ENCODE measurements at places on chromosomes 7 and 10.
A peak's percentile ranks its signal among the peaks of the same experiment; 100 is the strongest.

DNA sequence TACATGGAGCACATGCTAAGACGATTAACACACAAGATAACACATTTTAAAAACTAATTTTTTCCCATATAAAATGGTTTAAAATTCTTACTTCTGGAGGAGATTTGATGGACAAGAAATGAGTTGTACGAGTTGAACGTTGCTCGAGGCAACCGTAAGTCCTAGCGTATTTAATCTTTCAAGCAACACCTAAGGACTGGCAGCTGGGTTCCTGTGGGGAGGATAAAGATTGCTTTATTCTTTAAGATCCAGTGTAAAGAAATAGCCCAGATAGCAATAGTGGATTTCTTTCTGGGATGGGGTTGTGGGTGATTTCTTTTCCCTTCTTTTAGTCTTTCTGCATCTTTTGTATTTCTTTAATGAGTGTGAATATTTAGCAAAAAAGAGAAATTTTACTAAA is 9.8 kb downstream of the TBXAS1 start:
- DNase-seq, result no peak

- DNase-seq, result no peak
Measured at GRCh38 chr10:64044098-64044497, 522.9 kb downstream of the REEP3 start.

GRCh38 chr7:94612253-94612652 is 43.7 kb downstream of the SGCE start:
- DNase-seq, result no peak

GRCh38 chr10:91925022-91925320 is 1.4 kb downstream of the BTAF1 start:
- no peak for DNase-seq

DNA sequence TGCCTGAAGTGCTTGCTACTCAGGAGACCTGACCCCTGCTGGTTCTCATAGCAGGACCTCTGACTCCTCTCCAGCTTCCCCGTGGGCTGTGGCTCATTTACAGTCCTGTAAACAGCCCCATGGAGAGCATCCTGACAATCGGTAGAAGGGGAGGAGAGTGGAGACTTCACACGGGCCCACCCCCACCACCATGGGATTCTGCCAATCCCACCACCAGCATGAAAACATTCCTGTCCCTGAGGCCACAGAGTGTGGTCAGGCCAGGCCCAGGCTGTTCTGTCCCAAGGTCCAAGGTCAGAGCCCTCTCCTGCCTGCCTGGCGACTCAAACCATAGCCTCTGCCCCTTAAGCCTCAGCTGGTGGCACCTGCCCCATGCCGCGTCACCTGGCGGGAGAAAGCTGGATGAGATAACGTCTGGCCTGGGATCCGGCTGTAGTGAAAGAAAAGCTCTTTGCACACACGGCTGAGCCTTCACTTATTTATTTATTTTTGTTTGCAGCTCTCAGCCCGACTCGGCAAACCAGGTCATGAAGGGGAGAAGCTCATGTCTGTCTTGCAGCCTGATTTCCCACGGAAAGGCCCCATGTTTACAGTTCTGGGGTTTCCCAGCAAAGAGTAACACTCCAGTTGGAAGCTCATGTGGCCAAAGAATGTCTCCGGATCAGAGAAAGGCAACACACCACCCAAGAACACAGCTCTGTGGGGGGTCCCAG is 293.6 kb upstream of the ZMIZ1 start:
- no peak for DNase-seq

DNA sequence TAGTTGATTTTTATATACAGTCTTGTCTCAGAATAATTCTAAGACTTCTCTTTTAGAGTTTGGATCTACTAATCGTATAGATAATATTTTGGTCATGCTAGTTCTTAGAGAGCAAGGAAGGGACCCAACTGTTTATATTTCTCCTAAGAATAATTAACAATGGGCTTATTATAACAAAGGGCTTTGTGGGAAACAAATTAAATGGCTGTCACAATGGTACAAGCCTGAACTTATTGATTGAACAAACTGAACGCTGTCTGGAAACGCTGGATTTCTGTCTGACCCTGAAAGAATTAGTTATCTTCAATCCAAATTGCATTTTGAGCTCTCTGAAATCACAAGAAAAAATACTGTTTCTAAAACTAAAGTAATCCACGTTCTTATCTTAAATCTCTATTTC is 56.8 kb downstream of the CSTF2T start:
- no peak for DNase-seq

- DNase-seq, result peak; percentile 90
Measured at GRCh38 chr10:89283025-89283935, 18.6 kb upstream of the IFIT2 start.

DNA sequence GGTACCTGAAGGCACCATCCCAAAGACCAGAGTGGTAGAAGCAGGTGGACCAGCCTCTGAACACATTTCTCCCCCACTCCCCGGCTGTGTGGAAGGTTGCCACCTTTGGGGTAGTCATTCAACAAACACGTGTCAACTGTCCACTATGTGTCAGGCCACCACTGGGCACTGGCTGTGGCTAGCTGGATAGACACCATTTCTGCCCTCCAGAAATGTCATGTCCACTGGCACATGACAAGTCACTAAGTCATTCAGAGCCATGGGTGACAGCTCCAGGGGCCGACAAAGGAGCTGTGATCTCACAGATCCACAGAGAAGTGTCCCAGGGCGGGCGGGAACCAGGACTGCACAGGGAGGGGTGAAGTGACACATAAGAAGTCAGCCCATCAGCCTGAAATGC is 99.6 kb downstream of the EGFR start:
- DNase-seq, result no peak

GRCh38 chr10:5125315-5126044 is 31.3 kb downstream of the AKR1C3 start:
- DNase-seq, result no peak

DNA sequence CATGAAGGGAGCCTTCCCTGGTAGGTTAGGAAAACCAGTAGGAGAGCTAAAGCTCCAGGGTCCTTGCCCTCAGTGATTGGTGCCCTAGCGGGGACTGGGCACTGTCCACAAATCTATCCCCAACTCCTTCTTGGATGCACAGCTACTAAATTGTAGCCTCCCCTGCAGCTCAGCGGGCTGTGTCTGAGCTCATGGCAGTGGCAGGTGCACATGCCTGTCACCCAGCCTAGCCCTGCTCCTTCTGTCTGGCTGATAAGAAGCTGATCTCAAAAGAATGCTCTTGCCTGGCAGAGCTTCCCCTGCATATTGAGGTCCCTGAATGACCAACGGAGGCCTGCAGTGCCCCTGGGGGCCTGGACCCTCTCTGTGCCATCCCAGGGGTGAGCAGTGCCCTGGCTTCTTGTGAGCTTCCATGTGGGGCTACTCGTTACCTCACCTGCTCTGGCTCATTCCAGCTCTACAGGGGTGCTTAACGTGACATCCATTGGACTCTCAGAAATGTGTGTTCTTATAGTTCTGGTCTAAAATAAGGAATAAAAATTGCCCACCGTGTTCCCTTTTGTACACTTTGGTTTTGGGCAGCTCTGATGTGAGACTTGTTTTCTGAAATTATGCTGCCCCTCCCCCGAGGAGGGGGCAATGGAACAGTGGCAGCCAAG is 59.8 kb upstream of the ANTXRL start:
- no peak for DNase-seq

- no peak for DNase-seq
Measured at GRCh38 chr10:58189269-58189668, 78.4 kb downstream of the IPMK start.

GRCh38 chr10:61682323-61682722 is 19.6 kb downstream of the CABCOCO1 start:
- no peak for DNase-seq

- DNase-seq, result no peak
Measured at GRCh38 chr7:37062560-37062859, 338.2 kb upstream of the AOAH start.

- DNase-seq, result no peak
Measured at GRCh38 chr7:144818511-144818910, 17.3 kb downstream of the TPK1 start.

- DNase-seq, result no peak
Measured at GRCh38 chr7:35512716-35513115, 182.2 kb downstream of the HERPUD2 start.

DNA sequence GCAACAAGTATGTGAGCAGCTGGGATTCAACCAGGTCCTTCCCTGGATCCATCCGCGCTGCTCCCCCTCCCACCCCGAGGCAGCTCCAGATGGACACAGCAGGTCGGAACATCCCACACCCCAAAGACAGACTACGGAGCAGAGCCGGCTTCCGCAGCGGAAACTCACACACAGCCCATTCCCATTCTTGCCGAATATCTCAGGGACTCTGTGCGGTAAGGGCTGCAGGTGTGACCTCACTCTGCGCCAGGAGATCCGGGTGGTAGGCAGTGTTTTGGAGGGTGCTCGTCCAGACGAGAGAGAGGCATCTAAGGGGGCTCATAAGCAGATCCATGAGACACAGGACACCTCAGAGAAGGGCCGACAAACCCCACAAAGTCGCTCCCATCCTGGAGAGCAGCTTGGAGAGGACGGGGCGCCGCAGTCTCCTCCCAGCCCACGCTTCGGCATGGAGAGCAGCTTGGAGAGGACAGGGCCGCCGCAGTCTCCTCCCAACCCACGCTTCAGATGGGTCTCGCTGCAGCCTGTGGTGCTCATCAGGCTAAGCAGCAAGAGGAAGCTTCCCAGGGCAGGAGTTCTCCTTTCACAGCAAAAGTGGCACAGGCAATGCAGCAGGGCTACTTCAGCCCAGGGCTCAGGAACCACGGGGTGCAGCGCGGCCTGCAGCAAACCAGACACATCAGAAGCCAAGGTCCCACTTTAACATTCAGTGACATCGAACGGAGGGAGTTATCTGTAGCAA is 179.9 kb downstream of the DIP2C start:
- DNase-seq, result peak; percentile 61

DNA sequence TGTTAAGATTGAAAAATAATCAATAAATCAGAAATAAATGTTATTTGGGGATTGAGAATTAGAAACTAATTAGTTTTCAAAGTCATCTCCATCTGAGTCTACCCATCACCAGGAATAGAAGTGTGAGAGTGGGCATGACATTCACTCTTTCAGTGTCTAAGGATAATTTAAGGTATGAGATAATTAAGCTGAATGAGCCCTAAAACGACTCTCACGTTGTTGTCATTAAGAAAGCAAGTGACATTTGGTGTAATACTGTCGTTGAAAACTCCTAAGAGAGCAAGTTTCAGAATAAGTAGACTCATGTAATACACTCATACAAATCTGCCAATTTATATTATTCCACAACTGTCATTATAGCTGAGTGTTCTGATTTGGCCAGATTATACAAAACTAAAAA is 7.1 kb downstream of the AGMO start:
- DNase-seq, result no peak

GRCh38 chr10:59325116-59325515 is 37.2 kb downstream of the FAM13C start:
- no peak for DNase-seq

DNA sequence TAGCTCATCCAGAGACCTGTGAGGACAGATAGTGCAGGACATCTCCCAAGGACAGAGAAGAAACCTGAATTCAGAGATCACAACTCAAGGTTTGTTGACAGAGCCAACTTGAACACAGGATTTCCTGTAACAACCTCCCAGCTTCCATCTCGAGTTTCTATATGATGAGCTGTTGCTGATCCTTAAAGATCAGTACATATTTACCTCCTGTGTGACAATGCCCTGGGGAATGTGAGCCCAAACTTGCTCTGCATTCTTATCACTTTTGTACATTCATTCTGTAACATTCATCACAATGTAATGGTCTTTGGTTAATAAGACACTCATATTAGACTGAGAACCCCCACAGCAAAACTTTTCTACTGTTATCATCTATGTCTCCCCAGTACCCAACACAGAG is 468.6 kb downstream of the XPNPEP1 start:
- DNase-seq, result no peak

DNA sequence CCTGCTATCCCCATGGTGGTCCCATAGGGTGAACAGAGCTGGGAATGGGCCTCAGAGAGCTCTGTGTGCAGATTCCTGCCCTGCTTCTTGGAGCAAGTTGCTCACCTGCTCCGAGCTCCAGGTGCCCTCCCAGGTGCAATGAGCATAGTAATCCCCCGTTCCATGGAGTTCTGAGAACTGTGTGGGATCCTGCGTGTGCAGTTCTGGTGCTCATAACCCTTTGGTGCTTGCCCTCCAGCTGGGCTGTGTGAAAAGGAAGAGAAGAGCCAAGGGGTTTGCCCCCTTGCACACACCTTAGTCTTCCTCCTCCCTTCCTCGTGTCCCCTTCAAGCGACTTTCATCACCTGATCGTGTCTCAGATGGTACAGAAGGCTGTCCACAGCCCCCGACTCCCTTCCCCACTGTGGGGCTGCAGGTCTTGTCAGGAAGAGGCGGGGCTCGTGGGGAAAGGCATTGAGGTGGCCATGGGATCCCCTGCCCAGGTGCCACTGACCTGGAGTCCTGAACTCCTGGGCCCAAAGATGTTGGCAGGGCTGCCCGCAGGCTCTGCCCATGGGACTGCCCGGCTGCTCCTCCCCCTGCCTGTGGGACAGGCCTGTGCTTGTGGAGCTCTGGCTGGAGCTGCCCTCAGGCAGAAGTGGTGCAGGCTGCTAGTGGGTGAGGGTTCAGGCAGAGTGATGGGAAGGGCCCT is 21.9 kb upstream of the ZNF488 start:
- no peak for DNase-seq

- no peak for DNase-seq
Measured at GRCh38 chr10:34397324-34397723, 417.8 kb downstream of the PARD3 start.

GRCh38 chr10:72653383-72654096 is 27.7 kb upstream of the MICU1 start:
- DNase-seq, result no peak

GRCh38 chr10:598415-599170 is 90.9 kb downstream of the DIP2C start:
- DNase-seq, result no peak

- no peak for DNase-seq
Measured at GRCh38 chr10:79241990-79242619, 105.2 kb upstream of the PPIF start.

- DNase-seq, result no peak
Measured at GRCh38 chr10:89242840-89243568, 8.6 kb downstream of the LIPA start.

DNA sequence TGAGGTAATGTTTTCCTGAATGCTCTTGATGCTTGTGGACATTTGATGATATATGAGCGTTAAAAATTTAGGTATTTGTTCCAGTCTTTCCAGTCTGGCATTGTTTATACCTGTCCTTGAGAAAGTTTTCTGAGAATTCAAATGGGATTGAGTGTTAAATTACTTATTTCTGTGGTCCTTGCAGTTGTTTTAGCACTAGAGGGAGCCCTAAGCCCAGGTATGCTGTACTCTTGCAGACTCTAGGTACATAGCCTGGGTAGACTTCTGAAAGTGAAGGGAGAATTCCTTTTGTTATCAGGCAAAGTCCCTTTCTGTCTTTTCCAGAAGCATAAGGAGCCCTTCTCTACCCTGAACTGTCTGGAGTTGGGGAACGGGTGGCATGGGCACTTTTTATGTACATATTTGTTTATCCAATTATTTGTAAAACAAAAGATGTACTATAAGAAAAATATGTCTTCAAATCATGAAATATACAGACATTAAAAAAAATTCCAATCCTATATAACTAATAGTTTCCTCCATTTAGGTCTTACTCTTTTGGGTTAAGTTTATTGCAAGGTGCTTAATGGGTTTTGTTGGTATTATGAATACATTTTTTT is 262.1 kb downstream of the ATRNL1 start:
- DNase-seq, result peak; percentile 57

- peak; percentile 70 for DNase-seq
Measured at GRCh38 chr10:72274730-72275350, 1.1 kb downstream of the DDIT4 start.

- peak; percentile 97 for DNase-seq
Measured at GRCh38 chr7:99499721-99500636, at the start of gene ZNF394. ZNF394 (minus strand) TSS chr7:99500281; CDS start chr7:99500093, 188 bp downstream.

- no peak for DNase-seq
Measured at GRCh38 chr7:134622303-134622995, 24.2 kb upstream of the BPGM start.
